Spinal cord (tissue), 10 donors: ENCODE measurements at places on chromosomes 7 and 10. TPM values are rescaled to one million over a fixed set of nuclear protein-coding genes. Genes with fewer than 3 reads are reported as not detected.

DNA sequence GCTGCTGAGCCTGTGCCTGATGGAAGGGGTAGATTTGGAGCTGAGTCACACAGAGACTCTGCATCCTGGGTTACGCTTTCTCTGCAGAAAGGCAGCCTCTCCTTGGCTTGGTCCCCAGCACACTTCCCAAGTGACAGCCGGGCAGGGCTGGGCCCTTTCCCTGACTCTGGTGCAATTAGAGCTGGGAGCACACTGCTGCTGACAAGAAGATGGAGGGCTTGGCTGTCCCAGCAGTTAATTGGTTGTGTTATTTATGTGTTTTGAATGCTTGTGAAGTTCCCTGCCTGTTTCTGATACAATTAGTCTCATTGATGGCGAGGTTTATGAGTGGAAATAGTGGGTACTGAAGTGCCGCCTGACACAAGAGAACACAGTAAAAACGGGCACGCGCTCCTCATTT lies 123.6 kb downstream of the TCERG1L start:
- DNase-seq, result peak; percentile 47

GRCh38 chr7:108071551-108071950 lies 58.6 kb downstream of the LAMB4 start:
- no peak for DNase-seq

DNA sequence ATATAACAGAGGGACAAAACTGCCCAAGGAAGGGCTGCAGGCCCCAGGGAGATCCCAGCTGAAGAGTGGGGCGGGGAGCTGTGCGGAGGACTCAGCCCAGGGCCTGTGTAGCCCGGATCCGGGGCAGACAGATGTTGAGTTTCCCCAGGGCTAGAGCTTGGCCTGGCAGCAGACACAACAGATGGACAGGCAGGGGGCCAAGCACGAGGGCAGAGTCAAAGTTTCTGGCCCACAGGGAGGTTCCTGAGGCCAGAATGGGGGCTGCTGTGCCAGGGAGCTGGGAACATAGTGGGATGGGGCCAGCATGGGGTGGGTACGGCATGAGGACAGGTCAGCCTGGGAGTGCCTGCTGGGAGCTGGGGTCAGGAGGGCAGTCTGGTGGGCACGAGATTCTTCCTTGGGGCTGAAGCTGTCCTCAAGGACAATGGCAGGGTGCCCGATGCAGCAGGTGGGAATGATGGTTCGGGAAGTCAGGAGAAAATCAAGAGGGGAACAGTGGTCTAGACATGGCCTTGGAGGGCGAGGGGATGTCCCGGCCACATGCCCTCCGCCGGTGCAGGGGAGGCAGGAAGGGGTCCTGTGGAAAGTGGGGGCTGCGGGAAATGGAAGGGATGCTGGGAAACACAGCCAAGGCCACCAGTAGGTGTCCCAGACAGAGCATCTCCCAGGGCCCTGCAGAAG lies 519.1 kb upstream of the FOXK1 start:
- DNase-seq, result no peak

DNA sequence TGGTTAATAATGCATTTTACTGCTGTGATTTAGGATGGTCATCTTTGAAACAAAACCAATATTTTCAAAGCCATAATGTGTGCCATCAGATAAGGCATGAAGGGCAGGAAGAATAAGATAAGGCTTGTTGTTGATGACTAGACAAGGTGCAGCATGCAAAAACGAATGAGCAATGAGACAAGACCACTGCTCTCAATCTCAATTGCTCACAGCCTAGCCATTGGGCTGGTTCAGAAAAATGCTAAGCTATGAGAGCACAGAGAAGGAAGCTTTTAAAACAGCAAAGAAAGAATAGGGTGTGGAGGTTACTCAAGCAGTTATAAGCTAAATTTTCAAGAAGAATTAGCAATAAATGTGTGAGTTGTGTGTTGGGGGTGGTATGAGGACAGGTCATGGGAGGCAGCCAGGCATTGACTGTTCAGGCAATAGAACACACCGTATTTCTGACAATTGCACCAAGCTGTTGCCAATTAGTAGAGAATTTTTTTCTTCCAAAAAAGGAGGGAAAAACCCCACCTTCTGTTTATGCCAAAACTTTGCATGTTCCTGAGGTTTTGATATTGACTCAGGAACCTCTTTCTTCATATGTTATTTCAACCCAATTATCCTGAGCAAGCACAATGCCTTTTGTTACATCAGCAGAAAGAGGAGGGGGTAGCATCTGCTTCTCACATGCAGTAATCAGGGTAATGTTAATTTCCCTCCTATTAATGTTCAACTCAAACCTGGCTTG lies 276.5 kb downstream of the HDAC9 start:
- DNase-seq, result no peak

DNA sequence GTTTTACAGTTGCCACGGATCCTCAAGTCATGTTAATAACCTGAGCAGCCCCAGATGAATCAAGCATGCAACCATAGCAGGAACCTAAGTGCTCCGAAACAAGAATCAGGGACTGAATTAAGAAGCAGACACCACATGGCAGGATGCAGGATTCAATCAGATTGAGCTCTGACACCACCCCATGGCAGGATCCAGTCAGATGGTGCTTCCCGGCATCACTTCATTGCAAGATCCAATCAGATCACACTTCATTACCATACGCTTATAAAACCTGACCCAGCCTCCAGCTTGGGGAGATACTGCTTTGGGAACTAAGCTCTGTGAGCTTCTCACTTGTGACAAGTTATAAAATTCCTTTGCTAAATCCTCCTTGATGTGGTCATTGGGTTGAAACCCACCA lies 55.3 kb downstream of the ABCB4 start:
- no peak for DNase-seq

STEAP1 gene
- 1.1 TPM for total RNA-seq

DNA sequence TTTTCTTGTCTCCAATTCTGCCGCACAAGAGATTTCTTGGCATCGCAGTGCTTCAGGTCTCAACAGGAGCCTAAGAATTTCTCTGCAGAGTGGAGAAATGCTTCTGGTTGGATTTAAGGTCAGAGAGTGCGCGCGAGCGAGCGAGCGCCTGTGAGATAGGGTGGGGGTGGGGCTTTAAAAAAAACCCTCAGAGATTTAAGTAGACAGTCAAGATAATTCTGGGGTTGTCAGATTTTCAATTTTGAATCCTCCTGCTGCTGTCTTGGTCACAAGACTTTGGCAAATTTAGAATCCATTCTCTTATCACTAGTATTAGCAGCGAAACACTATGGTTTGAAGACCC lies 49.7 kb downstream of the CPEB3 start:
- no peak for DNase-seq

NKX2-3 gene
- total RNA-seq, result not detected

DNA sequence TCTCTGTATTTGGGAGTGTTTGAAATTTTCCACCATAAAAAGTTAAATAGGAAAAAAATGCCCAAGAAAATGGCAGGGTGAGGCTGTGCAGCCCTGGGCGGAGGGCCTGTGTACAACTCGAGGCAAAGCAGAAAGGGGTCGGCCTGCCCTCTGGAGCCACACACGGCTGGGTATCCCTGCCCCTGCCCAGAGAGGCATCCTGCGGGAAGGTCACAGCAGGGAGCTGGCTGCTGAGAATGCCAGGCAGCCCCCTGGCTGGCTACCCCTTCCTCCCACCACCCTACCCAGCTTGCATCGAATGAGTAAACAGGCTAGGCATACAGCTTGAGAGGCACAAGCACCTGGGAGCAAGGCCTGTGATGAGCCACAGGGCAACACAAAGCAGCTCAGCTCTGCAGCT lies 46.1 kb downstream of the CAMK2B start:
- no peak for DNase-seq

CYP26C1 gene
- 0.11 TPM for total RNA-seq

GRCh38 chr7:87213252-87213651 lies 6.3 kb downstream of the TMEM243 start:
- DNase-seq, result no peak

DNA sequence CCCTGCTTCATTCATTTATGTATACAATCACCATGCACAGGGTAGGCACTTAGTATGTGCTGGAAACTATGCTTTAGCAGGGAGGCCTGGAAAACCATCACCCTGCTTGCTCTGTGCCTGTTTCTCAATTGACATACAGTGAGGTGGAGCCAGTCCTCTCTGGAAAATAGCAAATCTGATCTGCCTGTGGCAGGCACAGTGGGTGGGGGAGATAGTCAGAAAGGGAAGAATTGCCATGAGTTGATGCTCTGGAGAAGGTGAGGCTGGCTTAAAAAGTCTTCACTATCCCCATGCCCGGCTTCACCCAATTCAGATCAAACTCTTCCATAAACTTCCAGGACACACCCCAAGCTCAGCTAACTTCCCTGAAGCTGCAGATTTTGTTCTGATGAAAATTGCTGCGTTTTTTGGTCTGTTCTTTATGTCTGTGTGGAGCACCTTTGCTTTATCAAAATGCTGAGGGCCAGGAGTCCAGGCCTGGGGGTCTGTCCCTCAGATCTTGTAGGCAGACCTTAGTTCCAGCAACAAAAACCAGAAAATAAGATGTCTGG lies 84.8 kb downstream of the ANK3 start:
- DNase-seq, result no peak
